ENCODE measurements at places on chromosomes 7 and 10.

GRCh38 chr10:131689016-131689415 is 211.8 kb upstream of the PPP2R2D start:
- DNase-seq = no peak

DNA sequence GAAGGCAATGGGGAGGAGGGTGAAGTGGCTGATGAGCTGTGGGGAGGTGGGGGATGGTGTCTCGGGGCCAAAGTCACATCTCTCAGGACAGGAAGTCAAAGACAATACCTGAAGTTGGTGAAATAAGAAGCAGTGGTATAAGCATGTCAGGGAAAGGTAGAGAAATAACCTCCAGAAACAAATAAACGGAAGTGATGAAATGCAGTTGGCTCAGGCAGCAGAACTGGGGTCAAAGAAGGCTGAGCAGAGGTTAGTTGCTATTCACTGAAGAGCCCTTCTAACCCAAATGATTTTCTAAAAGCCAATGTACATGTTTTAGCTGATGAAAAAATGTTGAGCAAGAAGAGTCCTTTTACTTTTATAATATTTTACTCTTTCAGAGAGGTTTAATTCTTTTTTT is 78.6 kb upstream of the ADRB1 start:
- DNase-seq = no peak

GRCh38 chr7:129438839-129439651 is 4.8 kb downstream of the STRIP2 start:
- DNase-seq = no peak

GRCh38 chr7:140640060-140640637 is 464 bp downstream of the DENND2A start:
- DNase-seq = no peak

DNA sequence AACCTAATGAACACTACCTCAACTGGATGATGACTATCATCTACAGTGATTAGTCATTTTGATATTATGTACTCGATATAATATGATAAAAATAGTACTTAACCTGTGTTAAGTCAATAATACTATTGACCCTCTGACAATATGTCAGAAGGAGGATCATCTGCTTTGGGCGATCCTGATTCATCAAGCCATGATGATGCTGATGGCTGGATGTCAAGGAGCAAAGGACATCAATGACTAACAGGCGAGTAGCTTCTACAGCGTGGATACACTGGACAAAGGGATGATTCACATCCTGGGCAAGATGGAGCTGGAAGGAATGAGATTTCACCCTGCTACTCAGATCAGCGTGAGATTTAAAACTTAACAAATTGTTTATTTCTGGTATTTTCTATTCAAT is 94.4 kb upstream of the SKAP2 start:
- DNase-seq = no peak

- DNase-seq = peak; percentile 75
These were observed 3.6 kb downstream of the NPM3 start for GRCh38 chr10:101779544-101780186.

GRCh38 chr7:14242175-14242574 is 252.7 kb upstream of the ETV1 start:
- no peak for DNase-seq

DNA sequence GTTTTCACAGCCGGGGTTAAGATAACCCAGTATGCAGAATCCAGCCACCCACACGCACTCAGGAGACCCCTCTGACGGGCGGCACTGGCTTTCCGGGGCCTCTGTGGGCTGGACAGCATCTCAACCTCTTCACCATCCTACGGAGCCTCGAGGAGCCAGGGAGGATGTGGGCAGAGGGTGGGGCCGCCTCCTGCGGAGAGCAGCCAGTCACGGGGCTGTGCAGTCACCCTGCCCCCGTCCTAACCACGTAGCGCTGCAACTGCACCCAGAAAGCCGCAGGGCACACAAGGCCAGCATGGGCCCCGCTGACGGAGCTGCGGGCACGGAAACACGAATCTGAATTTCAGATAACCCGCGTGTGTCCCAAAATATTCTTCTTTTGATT is 270.3 kb downstream of the ELFN1 start:
- DNase-seq = peak; percentile 78

DNA sequence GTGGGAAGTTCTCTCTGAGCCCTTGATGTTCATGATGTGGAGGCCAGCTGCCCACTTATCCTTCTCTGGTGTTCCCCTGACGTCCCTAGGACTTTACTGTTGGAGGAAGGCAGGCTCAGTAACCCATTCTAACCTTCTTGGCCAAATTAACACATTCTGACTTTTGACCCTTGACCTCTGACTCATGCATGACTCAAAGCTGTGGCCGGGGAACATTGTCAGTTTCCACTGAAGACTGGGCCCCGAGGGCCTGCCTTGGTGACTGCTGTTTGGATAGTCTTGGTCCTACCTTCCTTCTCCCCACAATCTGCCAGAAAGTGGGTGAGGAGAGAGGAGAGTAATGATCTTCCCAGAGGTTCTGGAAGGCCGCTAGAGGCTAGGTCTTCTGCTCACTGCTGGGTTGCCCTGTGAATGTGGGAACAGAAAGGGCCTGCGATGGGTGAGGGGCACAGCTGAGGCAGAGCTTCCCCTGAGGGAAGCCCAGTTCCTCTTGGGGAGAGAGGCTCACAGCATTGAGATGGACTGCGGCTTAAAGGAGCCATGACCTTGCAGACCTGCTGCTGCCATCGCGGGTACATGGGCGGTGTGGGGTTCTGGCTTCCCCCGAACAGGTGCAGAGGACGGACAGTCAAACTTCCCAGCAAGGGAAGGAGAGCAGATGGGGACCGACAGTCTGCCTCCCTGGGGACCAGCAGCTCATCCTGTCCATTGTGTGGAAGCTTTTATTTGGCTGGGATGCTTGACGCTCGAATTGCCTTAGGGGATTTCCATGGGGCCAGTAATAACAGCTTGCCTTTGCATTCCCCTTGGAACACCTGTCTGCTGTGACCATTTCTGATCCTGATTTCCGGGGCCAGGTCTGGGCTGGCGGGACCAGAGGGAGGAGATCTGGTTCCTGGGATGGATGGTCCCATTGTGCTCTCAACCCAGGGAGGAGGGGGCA is 43.8 kb downstream of the ADAMTS14 start:
- no peak for DNase-seq

DNA sequence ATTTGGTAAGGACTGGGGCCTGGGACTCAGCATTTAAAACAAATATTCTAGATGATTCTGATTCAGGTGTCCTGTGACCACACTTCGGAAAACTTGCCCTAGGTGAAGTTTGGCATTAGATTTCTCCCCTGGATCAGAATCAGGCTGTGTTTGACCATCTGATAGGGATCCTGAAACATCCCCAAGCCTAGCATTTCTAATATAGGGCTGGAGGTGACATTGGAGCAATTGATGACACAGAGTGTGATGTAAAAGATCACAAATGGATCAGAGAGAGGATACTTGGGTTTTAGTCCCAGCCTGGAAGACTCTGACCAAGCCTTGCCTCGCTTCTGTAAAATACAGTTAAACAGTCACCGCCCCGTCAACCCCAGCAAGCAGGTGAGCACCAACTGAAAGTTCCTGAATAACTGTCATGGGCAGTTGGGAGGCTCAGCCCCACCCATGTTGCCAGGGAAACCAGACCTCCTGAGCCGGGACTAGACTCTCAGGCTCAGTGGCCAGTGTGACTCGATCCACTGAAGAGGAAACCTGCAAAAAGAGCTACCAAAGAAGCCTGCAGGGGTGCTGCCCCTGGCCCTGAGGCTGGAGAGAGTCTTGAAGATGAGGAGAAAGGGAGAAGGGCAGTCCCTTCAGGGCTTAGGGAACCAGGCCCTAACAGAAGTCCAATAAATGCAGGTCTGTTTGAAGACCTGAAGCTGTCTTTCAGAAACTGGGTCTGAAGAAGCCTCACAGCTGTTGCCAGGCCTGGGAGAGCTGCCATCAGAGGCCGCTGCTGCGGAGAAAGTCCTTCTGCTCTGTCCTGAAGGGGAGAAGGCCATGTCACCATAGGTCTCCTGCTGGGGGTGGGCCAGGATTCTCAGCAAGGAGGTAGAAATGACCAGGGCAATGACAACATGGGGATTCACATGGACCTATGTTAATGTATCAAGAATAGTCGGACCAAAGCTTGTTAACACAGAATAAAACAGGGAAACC is 126.1 kb upstream of the KCNMA1 start:
- no peak for DNase-seq
